Calu3 (cell line): ENCODE measurements at places on chromosomes 5 and 9.

DNA sequence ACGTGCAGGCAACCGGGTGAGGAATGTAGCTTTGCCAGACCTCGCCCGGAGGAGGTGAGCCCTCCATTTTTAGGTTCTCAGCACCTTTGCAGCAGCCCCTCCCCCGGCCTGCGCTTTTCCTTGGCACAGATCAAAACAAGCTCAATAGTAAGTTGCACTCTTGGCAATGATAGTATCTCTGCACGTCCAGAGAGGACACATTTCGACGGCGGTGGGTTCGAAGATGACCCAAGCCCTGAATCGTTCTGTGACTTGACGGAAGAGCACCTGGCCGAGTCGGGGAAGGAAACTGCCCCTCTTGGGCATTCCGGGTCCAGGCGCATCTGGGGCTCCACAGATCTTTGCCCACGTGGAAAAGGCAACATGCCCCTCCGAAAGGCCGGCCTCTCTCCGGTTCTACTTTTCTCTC, 904 bp downstream of the GDNF start:
- peaks cover 78% of the 10 kb centered on the region for H3K27me3 ChIP-seq

DNA sequence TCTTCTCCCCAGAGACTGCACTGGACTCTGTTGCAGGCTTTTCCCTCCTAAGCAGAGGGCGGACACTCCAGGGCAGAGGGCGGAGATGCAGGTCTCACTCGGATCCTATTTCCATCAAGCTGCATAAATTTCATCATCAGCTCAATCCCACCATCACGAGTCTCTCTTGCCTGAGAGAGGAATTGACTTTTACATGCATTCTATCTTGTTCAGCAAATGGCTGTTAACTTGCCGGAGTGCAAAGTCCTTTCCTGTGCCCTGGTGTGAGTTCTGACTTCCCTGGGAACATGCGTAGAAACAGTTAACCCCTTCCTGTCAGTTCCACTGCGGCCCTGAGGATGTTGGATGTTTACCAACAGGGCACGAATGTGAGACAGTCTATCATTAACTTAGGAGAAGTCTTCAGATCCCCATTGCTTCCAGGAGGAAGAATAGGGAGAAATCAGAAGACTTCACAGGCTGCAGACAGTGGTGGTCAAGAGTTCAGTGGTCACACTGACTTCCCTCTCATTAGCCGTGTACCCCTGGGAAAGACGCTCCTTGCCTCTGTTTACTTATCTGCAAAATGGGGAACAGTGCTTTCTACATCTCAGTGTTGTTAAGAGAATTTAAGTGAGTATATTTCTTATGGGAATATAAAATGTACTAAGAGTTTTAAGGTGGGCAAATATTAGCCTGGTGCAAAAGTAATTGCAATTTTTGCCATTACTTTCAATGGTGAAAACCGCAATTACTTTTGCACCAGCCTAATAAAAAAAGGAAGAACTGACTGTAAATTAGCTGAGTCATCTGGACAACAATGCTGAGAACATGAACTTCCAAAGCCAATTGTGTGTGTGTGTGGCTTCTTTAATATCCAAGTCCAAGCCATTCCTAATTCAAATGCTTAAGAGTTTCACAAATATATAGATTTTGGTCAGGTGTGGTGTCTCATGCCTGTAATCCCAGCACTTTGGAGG, 248.0 kb downstream of the DRD1 start:
- no peak for DNase-seq
- no peaks in the 10 kb centered on the region for H3K27me3 ChIP-seq
- no peaks in the 10 kb centered on the region for H3K36me3 ChIP-seq
- H3K4me3 ChIP-seq: no peak overlapping the region
- no peaks in the 10 kb centered on the region for H3K4me1 ChIP-seq
- H3K27ac ChIP-seq: no peak overlapping the region

DNA sequence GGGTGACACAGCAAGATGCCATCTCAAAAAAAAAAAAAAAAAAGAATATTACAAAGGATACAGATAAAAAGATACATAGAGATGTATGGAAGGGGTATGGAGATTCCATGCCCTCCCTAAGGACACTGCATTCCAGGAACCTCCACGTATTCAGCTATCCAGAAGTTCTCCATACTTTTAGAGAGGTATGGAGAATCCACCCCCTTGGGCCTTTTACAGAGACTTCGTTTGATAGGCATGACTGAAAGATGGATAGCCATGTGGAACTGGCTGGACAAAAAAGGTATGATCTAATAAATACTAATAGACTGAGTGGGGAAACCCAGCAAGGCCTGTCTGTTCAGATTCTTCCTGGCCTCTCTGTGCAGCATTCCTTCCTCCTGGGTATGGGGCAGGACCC, 56.6 kb upstream of the DMRT1 start:
- no peaks in the 10 kb centered on the region for H3K36me3 ChIP-seq
- no peak for DNase-seq
- H3K4me1 ChIP-seq: no peaks in the 10 kb centered on the region
- H3K27ac ChIP-seq: no peak overlapping the region
- H3K4me3 ChIP-seq: no peak overlapping the region

- no peaks in the 10 kb centered on the region for H3K4me1 ChIP-seq
- H3K27me3 ChIP-seq: no peaks in the 10 kb centered on the region
- H3K4me3 ChIP-seq: no peak overlapping the region
These were observed 511.2 kb downstream of the SEMA5A start for GRCh38 chr5:9034649-9035048.

DNA sequence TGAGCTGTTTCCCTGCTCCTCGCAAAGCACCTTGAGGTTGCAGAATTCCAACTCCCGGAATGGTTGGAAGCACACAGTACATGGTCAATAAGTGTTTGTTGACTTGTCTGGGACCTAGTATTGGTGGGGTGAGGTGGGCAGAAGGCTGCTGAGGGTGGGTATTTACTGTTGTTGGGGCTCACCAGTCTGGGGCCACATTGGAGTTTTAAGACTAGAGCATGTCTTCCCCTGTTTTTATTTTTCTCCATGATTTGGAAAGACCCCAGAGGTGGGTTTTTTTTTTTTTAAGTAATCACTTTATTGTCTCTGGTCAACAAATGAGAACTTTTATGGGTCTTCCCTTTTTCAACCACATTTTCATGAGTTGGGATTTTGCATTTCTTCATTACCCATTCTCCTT, 55.1 kb downstream of the IRF1 start:
- H3K36me3 ChIP-seq: no peaks in the 10 kb centered on the region
- H3K27ac ChIP-seq: peak overlapping the region; percentile 50
- H3K27me3 ChIP-seq: no peaks in the 10 kb centered on the region
- H3K4me3 ChIP-seq: no peak overlapping the region
- no peak for DNase-seq

DNA sequence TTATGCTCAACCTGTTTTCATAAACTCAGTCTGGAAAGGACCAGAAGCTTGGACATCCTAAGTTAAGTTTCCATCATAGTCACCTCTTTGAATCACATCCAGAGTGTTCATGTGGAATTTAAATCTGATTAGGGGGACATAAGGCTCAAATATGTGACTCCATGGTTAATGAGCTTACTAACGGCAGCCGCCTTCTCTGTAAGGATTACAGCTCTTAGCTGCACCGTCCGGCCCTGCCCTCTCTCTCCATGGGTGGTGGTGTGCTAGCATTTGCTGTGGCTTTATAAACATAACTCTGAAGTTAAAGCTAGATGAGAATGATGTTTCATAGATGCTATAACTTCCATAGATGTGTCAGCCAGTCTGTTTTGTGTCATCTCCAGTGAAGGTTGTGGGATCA, 156.5 kb downstream of the TRIO start:
- DNase-seq: no peak
- H3K4me1 ChIP-seq: peaks cover 15% of the 10 kb centered on the region
- H3K36me3 ChIP-seq: peaks cover 9% of the 10 kb centered on the region

DNA sequence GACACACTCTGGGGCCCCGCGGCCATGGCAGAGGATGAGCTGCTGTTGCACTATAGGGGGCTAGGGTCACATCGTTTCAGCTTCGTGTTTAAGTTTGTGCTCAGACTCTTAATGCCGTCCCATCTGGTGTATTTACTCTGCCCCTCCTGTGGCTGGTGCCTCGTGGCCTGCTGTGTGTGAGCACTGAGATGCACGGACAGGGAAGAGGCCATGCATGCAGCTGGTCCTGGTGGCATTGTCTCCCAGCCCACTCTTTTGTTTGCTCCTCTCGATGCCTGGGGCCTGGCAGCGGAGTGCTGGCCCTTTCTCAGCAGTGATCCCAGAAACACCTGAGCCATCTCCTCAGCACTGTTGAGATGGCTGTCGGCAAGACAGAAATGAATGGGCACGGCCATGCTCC, 30.0 kb upstream of the PHF2 start:
- no peaks in the 10 kb centered on the region for H3K27me3 ChIP-seq
- no peak for DNase-seq
- no peak overlapping the region for H3K4me3 ChIP-seq

DNA sequence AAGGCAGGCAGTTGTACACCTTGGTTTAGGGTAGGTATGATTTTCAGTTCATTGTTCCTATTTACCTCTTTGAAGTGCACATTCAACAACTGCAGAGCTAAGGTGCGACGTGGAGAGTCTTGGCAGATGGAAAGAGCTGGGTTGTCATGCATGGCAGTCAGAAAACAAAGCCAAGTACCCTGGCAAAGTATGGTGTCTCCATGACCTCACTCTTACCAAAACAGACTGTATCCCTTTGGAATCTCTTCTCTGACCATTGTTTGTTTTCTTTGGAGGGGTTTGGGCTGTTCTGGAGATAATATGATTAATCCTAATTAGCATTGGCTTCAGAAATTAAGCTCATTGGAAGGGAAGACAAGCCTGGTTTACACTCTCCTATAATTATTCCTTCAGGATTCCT, 665.7 kb downstream of the DNAH5 start:
- H3K4me1 ChIP-seq: no peaks in the 10 kb centered on the region
- no peaks in the 10 kb centered on the region for H3K27me3 ChIP-seq
- DNase-seq: no peak
- no peaks in the 10 kb centered on the region for H3K36me3 ChIP-seq
- H3K27ac ChIP-seq: no peak overlapping the region

GRCh38 chr9:121658166-121658565, 6.7 kb downstream of the DAB2IP start:
- H3K4me3 ChIP-seq: no peak overlapping the region
- no peak overlapping the region for H3K27ac ChIP-seq
- H3K4me1 ChIP-seq: no peaks in the 10 kb centered on the region

- H3K27ac ChIP-seq: no peak overlapping the region
- H3K36me3 ChIP-seq: no peaks in the 10 kb centered on the region
- H3K4me3 ChIP-seq: no peak overlapping the region
- no peaks in the 10 kb centered on the region for H3K27me3 ChIP-seq
- peaks cover 9% of the 10 kb centered on the region for H3K4me1 ChIP-seq
These were observed 41.7 kb upstream of the CLINT1 start for GRCh38 chr5:157900644-157901043.

- no peaks in the 10 kb centered on the region for H3K27me3 ChIP-seq
- no peak overlapping the region for H3K27ac ChIP-seq
- no peak overlapping the region for H3K4me3 ChIP-seq
These were observed 19.5 kb downstream of the MAP1B start for GRCh38 chr5:72126796-72127195.
